ENCODE measurements at places on chromosomes 2 and 18.

DNA sequence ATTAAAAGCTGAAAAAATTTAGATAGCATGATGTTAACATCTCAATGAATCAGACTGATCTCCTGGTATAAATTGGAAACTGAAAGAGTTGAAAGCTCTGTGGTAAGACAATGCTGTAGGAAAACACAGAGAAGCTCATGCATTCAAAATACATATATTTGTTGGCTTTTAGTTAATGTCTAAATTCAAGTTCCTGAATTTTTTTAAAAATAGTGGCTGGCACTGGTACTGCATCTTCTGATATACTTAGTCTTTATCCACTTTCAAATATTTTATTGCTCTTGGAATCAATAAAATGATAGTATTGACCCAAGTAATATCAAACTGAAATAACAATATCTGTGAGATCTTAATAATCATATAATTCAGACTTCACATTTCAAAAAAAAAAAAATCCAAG lies 151.4 kb upstream of the FIGN start:
- DNase-seq = no peak

- DNase-seq = no peak
Observed at GRCh38 chr2:223095207-223095606, 43.2 kb downstream of the KCNE4 start.

DNA sequence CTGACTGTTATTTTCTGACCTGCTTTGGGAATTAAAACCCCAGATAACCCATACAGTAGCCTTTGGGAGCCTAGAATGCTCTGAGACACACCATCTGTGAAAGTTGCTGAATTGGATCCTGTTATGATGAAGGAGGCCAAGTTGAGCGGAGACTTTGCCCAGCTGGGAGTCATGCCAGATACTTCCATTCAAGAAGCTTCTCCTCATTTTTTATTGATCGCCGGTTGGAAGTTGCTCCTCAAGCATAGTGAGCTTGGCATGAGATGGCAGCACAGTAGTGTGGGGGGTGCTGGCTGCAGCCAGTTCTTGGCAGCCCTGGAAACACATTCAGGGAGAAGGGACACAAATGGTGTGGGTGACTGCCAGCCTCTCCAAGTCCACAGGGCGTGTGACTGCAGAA lies 270.7 kb upstream of the NRP2 start:
- no peak for DNase-seq

DNA sequence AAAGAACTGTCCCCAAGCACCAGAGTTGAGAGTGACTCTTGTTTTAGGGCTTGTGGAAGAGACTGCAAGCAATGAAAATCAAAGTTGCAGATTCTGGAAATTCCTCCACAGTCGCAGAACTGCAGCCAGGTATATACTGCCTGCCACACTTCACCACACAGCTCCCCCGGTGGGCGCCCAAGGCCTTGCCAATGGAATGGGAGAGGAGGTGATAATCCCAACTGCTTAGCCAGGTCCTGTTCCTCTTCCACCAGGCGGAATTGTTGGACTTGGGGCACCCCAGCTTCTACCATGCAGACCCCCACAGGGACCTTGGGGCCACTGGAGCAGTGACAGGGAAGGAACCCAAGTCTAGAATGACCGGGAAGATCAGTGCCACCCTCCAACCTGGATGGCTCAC lies 4.8 kb upstream of the PDIA6 start:
- DNase-seq = no peak

GRCh38 chr2:47297767-47298425 lies 105.1 kb upstream of the MSH2 start:
- no peak for DNase-seq

GRCh38 chr2:165408186-165408585 lies 61.3 kb upstream of the CSRNP3 start:
- no peak for DNase-seq

GRCh38 chr2:241541564-241542277 lies 16.8 kb upstream of the BOK start:
- no peak for DNase-seq

DNA sequence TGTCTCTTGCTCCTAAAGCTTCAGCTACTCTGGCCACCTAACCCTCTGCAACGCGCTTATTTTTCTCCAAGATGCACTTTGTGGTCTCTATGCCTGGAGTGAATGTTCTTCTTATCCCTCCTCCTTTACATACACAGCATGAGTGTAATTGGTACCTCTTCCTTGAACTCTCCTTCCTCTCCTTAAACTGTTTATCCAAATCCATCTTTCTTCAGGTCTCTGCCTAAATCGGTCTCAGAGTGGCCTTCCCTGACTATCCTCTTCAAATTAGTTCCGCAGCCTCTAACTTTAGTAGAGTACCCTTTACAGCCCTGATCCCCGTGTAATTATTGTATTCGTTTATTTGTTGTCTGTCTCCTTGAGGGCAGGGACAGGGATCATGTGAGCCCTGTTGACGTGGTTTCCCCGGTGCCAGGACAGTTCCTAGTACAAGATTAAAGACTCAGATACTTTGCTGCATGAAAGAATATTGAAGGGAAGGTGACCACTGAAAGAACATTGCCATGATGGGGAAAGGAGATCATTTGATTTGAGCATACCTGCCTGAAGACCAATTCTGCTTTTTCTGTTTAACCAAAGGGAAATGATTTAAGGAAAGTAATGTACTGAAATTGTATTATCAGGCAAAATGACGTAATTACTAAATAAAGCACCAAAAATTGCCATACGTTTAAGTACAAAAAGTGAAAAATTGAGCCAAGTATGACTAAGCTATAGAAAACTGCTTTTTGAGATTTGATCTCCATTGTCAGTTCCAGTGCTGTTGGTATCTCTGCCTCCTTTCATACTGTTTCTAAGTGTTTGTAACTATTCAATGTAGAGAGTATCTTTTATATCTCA lies 1.2 kb downstream of the CNOT9 start:
- no peak for DNase-seq

GRCh38 chr18:67589325-67589724 lies 72.8 kb upstream of the DSEL start:
- no peak for DNase-seq

DNA sequence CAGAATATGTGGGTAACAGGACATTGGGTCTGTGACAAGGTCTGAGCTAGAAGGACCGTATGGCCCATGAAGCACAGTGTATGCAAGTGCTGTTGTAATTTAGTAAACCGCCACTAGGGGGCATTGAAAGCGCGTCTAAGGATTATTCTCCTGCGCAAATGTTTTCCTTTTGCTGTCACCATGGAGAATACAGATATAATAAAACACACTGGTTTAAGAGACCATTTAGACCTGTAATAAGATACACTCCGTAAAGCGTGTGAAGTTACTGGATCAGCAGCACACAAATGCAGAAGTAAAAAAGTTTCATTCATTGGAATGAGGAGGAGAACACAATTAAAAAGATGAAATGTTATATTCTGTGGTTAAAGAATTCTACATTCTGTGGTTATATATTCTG lies 272.4 kb downstream of the AGAP1 start:
- DNase-seq = peak; percentile 61

- no peak for DNase-seq
Observed at GRCh38 chr2:184312970-184313369, 285.4 kb upstream of the ZNF804A start.

GRCh38 chr2:201406077-201406662 lies 45.1 kb downstream of the TRAK2 start:
- DNase-seq = no peak

DNA sequence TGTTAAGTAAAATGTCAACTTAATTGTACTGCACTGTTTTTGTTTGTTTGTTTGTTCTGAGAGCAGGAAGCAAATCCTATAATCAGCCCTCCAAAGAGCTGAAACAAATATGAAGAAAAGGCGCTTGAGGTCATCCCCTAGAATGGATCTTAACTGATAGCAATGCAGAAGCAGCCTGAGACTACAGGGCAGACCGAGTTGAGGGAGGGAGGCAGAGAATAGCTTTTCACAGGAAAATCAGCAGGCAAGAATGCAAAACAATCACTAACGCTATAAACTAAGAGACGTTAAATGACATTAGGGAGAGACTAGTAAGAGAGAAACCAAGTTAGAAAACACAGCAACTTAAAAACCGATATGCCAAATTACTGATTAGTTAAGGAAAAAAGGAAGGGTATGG lies 37.2 kb downstream of the GALNT1 start:
- no peak for DNase-seq

DNA sequence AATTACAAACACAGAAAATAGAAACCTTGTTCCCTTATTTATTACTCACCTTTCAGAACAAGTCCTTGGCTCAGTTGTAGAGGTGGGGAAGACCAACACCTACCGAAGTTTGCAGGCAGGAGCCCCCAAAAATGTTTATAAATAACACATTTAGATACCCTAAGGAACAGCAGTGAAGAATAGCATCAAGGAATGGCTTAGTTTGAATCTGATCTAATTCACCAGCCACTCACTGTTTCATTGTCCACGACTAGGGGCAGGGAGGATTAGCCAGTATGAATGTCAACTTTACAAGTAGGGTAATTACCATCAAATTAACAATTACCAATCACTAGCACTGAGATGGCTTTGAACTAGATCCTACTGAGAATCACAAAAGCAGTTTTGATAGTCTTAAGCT lies 65.4 kb downstream of the PRPF40A start:
- no peak for DNase-seq

DNA sequence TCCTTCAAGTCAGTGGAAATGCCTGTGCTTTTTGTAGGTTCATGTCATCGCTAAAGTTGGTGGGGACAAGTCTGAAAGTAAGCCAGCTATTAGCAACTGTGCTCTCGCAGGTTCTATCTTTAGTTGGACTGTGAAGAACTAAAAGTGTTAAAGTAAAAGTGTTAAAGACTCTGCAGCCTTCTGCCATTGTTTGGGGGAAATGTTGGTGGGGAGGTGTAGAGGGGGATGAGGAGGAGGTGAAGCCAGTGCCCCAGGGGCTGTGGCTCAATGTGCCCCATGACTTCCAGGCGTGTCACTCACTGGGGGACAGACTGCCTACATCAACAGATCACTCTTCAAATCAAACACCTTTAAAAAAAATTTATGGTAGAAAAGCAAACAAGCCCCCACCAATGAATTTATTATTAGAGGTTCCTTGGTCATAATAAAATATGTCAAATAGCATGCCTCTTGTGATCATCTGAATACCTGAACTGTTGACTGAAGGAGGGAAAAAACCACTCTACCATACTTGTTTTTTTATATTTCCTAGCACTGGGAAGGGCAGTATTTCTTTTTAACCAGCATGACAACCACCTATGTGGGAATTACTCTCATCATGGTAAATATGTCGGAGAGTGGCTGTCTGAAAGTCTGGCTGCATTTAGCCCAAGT lies 19.3 kb downstream of the TGFA start:
- DNase-seq = no peak

- no peak for DNase-seq
Observed at GRCh38 chr2:186281726-186282125, 204.3 kb upstream of the ZC3H15 start.

DNA sequence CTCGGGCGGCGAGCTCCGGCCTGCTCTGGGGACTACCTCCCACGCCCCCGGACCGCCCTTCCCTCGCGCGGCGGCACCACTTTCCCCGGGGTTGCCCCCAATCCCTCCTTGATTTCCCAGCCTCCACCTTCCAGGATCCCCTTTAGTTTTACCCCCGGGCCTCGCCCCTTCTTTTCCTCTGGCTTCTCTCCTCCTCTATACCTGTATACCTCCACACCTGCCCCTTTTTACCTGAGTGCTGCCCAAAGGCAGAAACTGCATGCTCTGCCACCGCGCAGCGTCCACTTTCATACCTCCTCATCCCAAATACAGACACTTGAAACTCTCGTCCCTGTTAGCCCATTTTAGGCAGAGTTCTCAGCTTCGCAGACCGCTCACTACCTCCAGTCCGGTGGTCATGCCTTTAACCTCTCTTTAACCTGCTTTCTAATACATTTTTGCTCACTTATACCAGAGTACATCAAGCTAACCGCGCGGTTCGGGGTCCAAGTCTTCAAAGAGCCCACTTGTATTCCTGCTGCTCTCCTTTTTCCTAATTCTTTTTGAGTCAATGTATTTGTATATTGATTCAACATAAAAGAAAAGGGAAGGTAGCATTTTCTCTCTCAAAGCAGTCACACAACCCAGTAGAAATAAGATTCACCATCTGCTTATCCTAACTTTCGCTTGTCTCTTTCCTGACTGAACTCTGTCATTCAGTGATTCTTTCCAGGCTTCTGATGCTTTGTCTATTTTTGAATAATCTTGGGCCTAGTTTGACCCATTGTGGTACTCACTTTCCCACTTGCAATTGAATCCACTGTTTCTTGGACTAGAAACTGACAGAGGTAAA lies 901 bp downstream of the SPOPL start:
- DNase-seq = no peak

DNA sequence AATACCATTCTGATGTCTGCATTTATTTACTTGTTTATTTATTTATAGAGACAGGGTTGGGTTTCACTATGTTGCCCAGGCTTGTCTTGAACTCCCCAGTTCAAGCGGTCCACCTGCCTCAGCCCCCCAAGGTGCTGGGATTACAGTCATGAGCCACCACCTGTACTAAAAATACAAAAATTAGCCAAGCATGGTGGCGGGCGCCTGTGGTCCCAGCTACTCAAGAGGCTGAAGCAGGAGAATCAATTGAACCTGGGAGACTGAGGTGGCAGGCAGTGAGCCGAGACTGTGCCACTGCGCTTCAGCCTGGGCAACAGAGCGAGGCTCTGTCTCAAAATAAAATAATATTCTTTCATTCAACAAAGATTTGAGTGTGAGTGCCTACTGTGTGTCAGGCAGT lies 2.0 kb upstream of the ATP8B1 start:
- no peak for DNase-seq

DNA sequence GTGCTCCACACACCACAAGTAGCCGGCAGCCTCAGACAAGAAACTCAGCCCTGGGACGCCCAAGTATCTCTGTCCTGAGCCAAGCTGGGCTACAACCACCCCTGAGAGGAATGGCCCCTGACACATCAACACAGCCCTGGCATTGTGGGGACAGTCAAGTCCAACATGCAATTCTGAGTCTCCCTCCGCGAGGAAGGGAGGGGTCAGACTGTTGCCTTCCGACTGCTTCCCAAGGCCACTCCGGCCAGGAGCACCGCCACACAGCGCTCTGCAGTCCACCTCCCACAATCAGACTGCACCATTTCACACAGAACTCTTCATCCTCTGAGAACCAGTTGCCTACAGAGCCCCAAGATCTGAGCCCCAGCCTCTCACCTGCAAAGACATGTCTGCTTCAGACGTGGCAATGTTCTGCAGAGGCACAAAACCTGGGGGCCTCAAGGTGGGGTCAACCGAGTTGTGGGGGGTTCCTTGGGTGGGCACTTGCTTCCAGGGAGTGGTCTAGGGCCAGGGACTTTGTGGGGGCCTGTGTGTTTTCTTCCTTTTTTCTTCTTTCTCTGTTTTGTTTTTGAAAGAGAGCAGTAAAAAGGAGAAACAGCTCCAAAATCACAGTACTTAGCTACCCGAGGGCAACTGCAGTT lies 76.7 kb upstream of the SALL3 start:
- no peak for DNase-seq

- DNase-seq = no peak
Observed at GRCh38 chr2:42566025-42566424, 2.4 kb upstream of the MTA3 start.

DNA sequence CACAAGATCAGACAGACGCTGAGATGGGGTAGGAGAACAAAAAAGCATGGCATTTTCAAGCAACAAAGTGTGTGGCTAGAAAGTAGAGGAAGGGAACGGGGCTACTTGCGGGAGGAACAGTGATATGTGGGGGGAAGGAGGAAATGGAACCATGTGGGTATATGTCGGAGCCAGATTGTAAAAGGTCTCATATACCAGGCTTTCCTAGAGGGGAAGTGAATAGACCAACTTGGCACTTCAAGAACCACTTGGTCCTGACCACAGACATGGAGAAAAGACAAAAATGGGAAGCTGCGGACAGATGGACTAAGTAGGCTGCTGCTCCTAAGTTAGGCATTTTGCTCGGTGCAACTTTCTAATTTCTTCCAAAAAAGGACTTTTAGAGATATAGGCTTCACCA lies 196.0 kb downstream of the DCC start:
- no peak for DNase-seq
